ENCODE measurements at places on chromosomes 16 and 17.

DNA sequence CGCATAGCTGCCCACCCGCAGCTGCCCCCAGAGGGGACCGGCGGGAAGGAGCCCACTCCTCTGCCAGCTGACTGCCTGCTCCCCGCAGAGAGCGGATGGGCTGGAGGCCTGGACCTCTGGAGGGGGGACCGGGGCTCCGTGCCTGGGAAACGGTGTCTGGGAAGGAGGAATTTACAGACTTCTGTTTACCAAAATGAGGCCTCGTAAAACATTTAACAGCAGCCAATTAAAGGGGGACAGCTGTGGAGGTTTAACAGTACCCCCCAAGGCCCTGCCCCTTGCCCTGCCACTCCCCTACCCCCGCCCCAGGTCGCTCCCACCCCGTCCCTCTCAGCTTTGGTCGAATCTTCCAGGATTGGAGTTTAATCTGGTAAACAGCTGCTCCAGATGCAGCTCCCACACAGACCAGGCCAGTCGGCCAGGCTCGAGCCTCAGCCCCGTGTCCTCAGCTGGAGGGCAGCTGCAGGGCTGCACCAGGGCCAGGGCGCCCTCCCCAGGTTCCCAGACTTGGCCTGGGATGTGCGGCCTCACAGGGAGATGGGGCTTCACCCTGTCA is 41.1 kb downstream of the BAHCC1 start:
- no peak for DNase-seq

DNA sequence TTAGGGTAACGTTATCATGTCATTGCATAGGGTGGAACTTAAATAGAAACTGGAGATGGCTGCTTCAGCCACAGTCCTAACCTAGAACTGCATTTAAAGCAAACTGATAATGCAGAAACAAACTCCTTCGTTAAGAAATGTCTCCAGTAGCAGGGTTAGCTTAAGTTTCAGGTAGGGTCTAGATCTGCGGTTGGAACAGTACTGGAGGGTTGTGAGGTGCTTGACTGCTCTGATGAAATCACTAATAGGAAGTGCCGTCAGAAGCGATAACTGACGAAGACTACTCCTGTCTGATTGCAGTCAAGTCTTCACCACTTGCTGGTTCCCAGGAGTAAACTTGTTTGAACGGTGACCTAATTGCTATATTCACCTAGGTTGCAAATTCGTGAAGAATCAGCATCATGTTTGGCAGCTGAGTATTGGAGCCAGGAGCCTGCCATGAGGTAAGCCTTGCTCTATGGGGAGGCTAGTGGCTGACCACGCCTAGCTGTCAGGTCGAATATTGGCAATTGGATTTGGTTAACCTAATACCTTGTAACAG is 24.5 kb downstream of the TRPV2 start:
- DNase-seq: no peak

DNA sequence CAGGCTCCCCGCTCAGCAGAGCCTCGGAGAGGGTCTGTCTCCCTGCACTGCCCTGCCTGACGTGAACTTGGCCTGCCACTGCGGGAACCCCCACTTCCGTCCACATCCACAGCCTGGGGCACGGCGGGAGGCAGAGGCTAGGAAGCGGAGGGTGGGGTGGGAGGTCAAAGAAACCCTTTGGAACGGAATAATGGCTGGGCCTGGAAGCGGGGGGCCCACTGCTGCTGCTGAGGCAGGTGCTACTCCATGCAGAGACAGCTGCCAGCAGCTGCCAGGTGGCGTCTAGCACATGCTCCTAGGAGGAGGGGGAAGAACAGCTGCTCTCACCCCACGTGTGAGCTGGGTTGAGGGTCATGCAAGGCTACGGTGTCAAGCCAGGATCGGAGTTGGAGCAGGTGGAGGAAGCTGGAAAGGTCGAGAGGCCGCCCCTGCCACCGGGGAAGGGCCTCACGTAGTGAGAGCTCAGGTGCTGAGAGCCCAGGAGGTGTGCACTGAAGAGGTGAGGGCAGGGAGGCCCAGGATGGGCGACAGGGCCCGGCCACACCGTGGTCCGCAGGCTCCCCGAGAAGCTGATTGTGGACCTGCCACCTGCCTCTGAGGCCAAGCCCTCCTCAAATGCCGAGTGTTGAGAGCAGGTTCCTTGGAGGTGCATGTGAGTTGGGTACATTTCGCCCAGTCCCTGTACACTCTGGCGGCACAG is 9.8 kb downstream of the FSCN2 start:
- DNase-seq: no peak

- DNase-seq: no peak
These were observed 69.2 kb downstream of the TANC2 start for GRCh38 chr17:63035271-63035670.

DNA sequence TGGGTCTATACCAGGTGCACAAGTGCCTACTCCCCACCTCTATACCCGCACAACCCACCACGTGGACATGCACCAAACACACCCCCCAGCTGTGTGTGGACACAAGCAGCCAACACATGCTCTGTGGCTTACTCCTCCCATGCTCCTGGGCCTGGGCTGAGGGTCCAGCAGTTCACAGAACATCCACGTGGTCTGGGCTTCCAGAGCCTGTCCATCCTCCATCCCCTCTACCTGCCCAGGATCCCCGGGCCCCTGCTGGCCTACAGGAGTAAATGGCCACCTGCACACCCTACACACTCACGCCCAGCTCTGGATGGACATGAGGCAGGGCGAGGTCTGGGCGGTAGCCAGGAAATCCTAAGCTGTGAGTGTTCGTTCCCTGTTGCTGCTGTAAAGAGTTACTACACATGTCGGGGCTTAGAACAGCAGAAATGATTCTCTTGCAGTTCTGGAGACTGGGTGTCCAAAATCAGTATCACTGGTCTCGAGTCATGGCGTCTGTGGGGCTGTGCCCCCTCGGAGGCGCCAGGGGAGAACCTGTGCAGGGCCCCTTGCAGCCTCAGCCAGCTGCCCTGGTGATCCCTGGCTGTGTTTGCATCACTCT is 15.0 kb upstream of the RAI1 start:
- DNase-seq: no peak

DNA sequence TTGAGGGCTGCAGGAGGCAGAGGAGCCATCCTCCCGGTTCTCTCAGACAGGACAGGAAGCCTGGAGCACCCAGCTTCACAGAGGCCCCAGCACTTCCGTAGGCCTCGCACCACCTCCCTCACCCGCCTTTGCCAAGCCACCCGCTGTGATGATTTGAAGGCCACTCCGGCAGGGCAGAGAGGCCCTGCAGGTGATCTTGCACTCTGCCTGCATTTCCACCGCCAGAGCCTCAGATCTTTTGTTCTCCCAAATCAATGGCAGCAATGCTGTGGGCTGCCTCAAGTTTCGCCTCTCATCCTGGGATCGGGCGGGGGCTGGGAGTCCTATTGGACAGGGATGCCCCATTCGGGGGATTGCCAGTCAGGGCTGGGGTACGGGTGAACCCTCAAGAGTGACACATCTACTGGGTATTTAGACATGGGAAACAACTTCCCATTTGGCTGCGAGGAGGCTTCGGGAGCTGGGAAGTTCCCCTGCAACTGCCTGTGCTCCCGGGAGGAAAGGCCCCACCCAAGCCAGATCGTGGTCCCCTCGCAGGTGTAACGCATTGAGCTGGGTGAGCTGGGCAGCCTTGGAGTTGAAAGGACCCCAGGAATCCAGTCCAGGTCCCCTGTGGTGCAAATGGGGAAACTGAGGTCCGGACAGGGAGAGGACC is 34.8 kb upstream of the PEMT start:
- DNase-seq: no peak

- DNase-seq: no peak
These were observed 616.2 kb downstream of the MAF start for GRCh38 chr16:78984324-78984723.

GRCh38 chr16:70331091-70331490 is 15.6 kb upstream of the DDX19A start:
- DNase-seq: no peak

- no peak for DNase-seq
These were observed 8.6 kb upstream of the LHX1 start for GRCh38 chr17:36928471-36929345.

DNA sequence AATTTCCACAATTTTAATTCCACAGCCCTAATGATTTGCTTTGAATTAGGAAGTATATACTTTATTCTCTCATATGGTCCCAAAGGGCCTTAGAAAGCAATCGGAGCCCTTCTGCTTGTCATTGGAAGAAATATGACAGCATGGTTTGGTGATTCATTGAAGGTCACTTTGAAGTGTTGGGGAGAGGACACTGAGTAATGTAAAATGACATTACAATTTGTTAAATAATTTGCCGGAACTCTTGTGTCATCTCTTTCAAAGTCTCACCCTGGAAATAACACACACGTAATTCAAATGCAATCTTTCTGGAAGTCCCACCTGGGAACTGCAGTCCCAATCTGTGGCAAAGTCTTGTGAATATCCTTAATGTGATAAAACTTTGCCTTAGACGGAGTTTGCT is 59.8 kb downstream of the BMERB1 start:
- no peak for DNase-seq

All from C1 segment of cervical spinal cord (tissue), 14 donors.